Kidney capillary endothelial cell (primary cell): ENCODE measurements at places on chromosomes 11 and 22.

DNA sequence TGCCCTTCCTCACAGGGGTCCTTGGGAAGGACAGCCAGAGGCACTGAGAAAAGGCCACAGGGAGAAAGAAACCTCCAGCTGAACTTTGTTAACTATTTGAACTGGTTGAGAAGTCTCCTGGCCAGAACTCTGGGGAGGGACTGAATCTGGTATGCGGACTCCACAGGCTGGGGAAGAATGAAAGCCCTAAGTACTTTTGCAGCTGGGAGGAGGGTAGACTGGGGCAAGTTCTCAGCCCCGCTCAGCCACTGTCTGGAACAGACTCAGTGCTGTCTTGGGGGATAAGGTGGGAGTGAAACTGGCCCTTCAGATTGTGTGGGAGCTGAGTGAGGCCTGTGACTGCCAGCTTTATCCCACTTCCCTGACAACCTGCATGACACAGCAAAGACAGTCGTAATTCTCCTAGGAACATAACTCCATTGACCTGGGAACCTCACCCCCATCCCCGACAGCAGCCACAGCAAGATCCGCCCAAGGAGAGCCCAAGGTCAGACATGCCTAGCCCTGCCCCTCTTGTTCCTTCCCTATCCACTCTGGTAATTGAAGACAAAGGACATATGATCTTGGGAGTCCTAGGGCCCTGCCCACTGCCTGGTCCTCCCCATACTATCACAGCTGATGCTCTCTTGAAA is 475.1 kb upstream of the CNTN5 start:
- no peak for DNase-seq

DNA sequence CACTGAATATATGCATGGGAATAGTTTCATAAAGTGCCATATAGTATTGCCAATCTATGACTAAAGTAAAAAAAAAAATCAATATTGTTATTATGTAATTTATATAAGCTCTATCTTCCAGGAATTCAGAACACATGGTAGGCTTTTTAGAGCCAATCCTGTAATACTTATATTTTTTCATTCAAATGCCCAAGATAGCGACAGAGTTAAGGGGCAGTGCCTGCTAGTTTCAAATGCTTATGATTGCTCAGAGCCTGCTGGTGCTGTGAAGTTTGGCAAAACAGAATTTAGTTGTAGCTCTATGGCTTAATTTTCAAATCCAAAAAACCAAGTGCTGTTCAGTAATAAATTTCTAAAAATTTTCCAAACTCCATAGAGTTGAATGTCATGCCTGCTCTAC is 39.0 kb upstream of the BLID start:
- DNase-seq, result no peak

DNA sequence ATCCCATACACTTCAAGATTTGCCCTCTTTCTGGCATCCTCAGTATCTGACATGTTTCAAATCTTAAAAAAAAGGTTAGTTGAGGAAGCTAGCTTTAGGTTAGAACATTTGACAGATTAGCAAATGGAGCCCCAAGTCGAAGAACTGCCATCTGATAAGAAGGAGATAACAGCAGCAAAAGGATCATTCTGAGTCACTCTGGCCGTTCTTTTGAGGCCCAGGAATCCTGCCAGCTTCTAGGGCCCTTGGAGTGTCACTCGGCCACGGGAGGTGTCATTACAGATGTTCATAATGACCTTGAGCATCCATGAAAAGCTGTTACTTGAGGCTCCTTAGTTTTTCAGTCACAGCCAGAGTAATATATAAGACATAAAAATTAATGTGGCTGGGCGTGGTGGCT is 132.1 kb upstream of the RASSF10 start:
- no peak for DNase-seq

GRCh38 chr11:11260903-11261302 is 92.1 kb downstream of the CSNK2A3 start:
- no peak for DNase-seq

GRCh38 chr11:70725278-70725677 is 326.9 kb downstream of the CTTN start:
- no peak for DNase-seq

- DNase-seq, result no peak
Observed at GRCh38 chr11:118318124-118318523, 13.6 kb downstream of the CD3E start.

DNA sequence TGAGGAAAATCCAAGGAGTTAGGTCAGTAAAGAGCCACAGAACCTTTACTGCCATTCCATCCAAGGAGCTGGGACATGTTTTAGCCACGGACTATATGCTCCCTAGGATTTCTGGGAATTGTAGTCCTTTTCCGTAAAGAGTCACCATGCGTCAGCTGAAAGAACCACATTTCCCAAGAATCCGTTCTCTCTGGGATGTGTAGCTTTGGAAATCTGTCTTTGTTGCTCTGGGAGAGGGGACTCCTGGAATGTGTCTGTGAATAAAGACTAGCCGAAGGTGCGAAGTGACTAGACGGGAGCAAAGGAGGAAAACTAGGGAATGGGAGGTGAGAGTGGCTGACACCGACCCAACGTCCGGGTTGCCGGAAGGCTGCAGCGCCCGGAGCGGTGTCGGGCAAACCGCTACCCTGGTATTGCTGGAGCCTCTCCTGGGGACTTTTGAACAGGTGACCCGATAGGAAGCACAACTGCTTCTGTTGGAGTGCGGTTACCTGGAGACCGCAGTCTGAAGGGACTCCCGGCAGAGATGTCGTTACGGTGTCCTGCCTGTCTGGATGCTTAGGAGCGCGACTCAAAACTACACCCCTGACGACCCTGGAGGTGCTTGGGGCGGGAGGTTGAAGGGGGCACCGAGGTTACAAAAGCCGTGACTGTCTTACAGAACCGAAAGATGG is at the start of gene IFTAP:
IFTAP (plus strand) TSS at position 187 of the 674 bp plus-strand sequence. CDS start 15,602 bp downstream, outside the sequence.
- DNase-seq, result peak; percentile 91

- DNase-seq, result no peak
Observed at GRCh38 chr11:123427405-123427804, 2.7 kb upstream of the GRAMD1B start.

DNA sequence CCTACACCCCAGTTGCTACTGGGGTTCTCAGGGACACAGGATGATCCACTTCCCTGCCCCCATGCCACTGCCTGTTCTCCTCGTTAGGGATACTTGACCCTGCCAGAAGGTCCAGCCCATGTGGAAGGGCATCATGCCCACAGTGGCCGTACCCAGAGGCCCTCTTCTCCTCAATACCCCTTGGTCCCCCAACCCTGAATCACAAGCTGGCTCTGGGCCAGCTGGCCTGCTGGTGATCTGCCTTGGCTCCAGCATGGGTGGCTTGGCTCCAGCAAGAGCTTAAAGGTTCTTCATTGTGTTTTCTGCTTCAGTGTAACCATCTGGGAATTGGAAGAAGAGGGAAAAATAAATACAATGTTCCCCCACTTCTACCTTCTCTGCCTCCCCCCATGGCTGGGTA is 11.1 kb upstream of the TPBGL start:
- no peak for DNase-seq

- DNase-seq, result no peak
Observed at GRCh38 chr11:119025978-119026766, 4.5 kb downstream of the SLC37A4 start.
